Stimulated activated CD8-positive, alpha-beta memory T cell treated with anti-CD3 and anti-CD28 coated beads, Interleukin-7, amount 100 ng/mL, for 4 hours (primary cell): ENCODE measurements at places on chromosomes 4 and X.

GRCh38 chr4:123599061-123599919 lies 202.7 kb downstream of the SPRY1 start:
- DNase-seq: no peak

DNA sequence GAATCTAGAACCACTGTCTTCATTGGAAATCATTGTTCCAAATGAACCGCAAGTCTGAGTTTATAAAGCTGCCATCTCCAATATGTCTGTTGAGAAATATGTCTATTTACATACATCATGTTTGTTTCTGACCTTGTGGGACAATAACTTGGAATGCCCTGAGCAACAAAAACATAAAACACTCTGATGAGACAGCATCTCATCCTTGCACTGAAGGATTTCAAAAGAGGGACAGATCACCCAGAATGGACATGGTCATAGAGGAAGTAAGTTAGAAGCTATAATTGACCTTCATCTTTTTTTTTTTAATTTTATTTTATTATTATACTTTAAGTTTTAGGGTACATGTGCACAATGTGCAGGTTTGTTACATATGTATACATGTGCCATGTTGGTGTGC lies 22.5 kb downstream of the RXFP1 start:
- no peak for DNase-seq

- no peak for DNase-seq
These were observed 73.1 kb upstream of the FMR1 start for GRCh38 chrX:147838465-147839131.

GRCh38 chr4:59664771-59665170 lies 1535.4 kb upstream of the ADGRL3 start:
- no peak for DNase-seq

GRCh38 chr4:121054373-121054772 lies 18.0 kb downstream of the NDNF start:
- no peak for DNase-seq

DNA sequence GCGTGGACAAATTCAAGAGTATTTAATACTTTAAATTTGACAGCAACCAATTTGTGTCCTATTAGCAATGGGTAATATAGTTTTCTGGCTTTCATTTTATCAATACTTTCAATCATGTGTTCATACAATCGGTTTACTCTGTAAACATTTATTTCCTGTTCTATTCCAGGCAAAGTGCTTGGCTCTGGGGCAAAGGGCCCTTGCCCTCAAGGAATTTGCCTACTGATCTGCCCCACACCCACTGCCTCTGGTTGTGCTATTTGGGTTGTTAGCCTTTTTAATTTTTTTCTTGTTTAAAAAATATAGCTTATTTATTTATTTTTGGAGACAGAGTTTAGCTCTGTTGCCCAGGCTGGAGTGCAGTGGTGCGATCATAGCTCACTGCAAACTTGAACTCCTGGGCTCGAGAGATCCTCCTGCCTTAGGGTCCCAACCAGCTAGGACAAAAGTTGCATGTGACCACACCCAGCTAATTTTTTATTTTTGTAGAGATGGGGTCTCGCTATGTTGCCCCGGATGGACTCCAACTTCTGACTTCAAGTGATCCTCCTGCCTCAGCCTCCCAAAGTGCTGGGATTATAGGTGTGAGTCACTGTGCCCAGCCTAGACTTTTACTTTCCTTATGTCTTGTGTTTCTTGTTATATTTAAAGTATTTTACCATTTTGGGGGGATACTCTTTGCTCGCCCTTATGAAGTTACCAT lies 30.7 kb upstream of the CBR4 start:
- DNase-seq: no peak

- DNase-seq: no peak
These were observed 42.9 kb downstream of the NDST3 start for GRCh38 chr4:118076958-118077766.
